ENCODE measurements at places on chromosomes 16 and 17.
A peak's percentile ranks its signal among the peaks of the same experiment; 100 is the strongest.

DNA sequence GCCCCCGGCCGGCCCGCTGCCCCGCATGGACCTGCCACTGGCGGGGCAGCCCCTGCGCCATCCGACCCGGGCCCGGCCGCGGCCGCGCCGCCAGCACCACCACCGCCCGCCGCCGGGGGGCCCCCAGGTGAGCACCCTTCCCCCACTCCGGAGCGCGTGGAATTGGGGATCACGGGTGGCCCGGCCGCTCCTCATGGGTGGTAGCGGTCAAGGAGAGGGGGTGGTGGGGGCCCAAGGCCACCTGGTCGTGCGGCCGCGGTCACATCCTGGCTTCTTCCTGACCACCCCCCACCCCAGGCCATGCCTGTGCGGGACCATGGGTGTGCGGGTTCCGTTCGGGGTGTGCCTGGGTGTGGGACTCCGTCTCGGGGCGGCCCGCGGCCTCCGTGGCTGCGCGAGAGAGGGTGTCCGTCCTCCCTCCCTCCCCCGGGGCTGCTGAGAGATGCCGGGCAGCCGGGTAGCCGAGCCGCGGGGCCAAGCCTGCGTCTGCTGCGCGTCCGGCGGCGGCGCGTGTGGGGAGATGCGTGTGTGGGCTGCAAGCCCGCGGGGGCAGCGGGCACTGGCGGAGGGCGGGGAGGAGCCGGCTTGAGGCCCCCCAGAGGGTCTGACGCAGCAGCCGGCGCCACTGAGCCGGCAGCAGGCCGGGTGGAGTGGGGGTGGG lies 6.8 kb downstream of the ACD start:
- peak; percentile 11 for DNase-seq

DNA sequence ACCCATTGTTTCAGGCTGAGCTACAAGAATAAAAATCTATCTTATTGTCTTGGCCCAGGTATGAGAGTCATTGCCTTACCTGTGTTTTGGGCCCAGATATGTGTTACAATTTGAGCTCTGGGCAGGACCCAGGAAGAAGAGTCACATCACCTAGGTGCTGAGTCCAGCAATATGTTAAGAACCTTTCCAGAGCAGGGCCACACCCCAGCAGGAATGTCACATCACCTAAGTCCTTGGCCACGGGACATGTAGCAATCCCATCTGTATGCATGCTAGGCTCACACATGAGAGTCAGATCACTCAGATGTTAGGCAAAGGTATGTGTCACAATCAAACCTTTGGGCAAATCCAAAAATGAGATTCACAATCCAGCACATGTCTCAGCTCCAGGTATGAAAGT lies 2103.5 kb downstream of the TP53TG3F start:
- no peak for DNase-seq

- DNase-seq = no peak
These were observed 17.7 kb downstream of the NLRC5 start for GRCh38 chr16:57007050-57007449.

DNA sequence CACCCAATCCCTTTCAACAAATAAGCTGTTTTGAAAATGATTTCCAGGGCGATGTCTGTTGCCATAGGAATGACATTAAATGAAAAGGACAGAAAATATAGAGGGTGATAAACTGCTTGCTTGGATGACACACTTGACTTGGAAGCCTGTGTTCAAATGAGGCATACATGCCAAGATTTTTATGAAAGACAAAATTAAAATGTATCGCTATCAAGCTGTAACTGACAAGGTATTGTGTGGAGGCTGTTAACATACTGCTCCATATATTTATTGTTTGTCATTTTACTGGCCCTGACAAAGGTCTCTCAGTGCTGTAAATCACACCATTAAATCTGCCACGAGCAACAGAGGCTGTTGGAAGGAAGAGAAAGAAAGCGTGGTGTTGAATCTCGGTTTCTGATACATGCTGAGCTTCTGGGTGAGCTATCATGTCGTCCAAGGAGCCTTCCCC lies 456.2 kb upstream of the SALL1 start:
- no peak for DNase-seq

DNA sequence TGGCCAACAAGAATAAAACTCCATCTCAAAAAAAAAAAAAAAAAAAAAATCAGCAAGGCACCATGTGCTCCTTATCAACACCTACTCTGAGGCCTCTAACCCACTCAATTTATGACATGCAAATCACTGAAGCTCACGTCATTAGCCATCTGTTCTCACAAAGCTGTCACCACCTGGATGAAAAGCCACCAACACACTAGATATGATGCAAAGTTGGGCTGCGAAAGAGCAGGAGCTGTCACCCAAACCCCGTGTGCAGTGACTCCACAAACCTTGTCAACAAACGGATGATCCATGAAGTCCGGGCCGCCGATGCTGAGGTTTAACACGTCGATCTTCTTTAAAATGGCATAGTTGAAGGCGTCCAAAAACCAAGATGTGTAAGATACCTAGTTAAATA lies 25.3 kb downstream of the MBTPS1 start:
- no peak for DNase-seq

- DNase-seq = no peak
These were observed 3.3 kb upstream of the PRSS33 start for GRCh38 chr16:2790631-2791030.

- DNase-seq = no peak
These were observed 950 bp downstream of the KLHDC4 start for GRCh38 chr16:87764600-87765472.

DNA sequence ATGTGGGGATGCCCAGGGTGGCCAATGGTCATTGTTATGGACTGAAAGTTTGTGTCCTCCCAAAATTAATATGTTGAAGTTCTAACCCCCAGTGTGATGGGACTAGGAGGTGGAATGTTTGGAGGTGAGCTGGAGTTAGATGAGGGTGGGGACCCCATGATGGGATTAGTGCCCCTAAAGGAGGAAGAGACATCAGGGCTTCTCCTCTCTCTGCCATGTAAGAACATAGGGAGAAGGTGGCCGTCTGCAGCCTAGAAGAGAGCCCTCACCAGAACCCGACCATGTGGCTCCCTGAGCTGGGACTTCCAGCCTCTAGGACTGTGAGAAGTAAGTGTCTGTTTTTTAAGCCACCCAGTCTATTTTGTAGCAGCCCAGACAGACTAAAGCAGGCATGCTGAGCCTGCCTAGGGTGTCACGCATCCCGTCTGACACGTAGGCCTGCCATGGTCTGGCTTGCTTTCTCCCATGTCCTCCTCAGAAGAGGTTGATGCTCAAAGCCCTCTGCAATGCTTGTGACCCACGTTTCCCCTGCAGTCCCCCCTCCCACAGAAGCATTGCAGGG lies 4.0 kb upstream of the PRPSAP1 start:
- DNase-seq = no peak

- no peak for DNase-seq
These were observed 237.8 kb downstream of the PRKCA start for GRCh38 chr17:66540131-66540781.

DNA sequence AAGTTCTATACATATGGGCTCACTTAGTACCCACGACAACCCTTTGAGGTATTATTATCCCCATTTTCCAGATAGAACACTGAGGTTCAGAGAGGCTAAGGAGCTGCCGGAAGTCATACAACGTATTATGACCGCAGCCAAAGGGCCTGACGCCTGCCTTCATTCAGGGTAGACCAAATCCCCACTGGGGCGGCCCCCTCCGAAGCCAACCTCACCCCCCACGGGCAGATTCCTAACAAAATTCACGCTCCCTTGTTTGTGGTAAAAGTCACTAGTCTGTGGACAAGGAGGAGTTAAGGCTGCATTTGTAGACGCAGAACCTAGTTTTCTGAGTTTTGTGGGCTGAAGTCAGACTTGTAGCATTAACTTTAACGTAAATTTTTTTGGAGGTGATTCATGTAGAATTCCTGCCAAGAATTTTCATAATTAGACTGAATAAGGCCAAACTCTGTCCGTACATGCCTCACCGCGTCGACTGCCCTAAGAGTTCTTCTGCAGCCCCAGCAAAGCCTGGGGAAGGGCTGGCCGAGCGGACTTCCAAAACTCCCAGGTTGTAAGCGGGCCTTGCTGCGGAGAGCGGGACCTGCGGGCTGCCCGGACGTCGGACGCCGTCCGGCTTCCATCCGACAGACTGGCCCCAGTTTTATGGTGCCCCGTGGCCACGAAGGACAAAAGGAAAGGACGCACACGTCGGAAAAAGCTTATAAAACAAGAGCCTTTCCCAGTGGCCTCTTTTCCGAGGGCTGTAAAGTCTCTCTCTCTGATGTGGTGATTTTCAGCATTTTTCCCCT lies 75.7 kb downstream of the NXN start:
- no peak for DNase-seq

DNA sequence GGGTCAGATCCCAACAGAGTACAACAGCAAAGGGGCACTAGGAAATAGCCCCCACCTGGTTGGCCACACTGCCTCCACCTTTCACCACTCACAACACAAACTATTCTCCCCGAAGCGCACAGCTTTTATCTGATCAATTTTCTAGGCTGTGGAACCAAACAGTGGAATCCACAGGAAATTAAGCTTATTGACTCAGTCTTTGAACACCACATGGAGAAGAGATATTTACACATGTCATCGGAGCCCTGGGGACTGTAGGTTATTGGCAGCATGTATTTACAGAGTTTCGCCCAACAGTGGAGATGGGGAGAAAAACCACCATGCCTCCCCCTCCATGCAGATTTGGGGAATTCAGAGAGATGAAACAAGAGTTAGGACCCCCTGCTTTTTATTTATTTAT lies 154.8 kb downstream of the XYLT1 start:
- DNase-seq = no peak

GRCh38 chr17:71753070-71753469 lies 367.8 kb upstream of the SOX9 start:
- no peak for DNase-seq

- DNase-seq = no peak
These were observed 249.9 kb upstream of the MON1B start for GRCh38 chr16:76941113-76941512.

- no peak for DNase-seq
These were observed 6.4 kb upstream of the SLFN12L start for GRCh38 chr17:35543856-35544255.

- DNase-seq = no peak
These were observed 709.5 kb downstream of the KCNJ2 start for GRCh38 chr17:70878879-70879278.

GRCh38 chr17:51563961-51564360 lies 303.6 kb downstream of the UTP18 start:
- no peak for DNase-seq

GRCh38 chr17:60039847-60040442 lies 38.8 kb downstream of the HEATR6 start:
- DNase-seq = no peak

DNA sequence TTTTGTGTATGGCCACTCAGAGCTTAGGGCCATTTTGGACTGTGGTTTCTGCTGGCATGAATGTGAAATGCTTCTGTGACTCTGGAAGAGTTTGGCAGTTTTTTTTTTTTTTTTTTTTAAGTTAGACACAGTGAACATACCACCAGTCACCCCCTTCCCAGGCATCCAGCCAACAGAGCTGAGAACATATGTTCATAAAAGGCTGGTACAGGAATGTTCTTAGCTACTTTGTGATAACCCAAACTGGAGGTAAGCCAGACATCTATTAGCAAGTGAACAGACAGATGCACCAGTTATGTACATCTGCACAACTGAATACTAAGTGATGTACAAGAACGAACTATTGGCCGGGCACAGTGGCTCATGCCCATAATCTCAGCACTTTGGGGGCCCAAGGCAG lies 92.7 kb downstream of the ABCC1 start:
- DNase-seq = no peak

- DNase-seq = no peak
These were observed 254.3 kb upstream of the TNRC6C start for GRCh38 chr17:77704048-77704815.

Data from NCI-H2081 (cell line).